ENCODE measurements at places on chromosomes 1 and 21.

- DNase-seq, result no peak
Measured at GRCh38 chr1:169115891-169116585, 9.5 kb downstream of the ATP1B1 start.

DNA sequence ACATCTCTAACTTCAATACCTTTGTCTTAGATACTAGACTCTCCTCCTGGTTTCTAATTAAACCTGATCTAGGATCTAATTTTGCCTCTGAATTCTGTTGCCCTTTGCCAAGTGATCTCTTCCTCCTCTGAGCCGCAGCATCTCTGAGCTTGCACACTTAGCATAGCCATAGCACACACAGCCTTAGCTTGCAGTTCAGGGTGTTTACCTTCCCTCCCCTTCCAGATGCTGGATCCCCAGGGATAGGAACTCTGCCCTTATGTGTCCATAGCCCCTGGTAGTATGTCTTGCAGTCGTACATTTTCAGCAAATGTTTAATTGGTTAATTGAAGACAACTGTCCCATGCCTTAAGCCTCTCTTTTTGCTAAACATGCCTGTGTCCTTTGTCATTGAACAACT is 30.3 kb downstream of the SELL start:
- DNase-seq, result no peak

DNA sequence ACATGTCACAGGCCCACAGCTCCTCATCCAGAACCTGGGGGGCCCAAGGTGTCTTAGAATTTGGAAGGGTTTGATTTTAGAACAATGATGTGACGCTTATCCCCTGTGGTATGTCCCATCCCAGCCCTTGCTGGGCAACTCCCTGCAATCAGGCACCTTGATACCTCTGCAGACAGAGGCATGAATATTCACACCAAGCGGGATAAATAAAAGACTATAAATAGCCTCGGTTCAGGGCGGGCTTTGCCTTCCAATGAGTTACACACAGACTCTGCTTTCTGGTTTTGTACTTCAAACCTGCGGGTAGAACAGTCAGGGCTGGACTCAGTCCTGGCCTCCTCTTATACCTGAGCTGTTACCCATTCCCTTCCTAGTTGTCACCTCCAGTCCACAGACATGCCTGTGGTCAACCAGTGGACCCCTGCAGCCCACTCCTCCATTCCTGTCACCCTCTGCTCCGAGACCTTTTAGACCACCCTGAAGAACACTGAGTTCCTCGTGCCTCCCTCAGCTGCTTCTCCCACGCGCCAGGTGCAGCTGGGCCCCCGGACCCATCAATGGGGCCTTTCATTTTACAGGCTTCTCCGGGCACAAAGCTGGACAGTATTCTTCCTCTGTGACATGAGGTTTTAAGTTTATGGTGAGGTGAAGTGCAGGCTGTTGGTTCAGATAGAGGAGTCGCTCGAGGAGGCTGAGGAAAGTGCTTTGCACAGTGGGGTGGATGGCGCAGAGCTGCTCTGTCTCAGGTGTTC is 120.1 kb upstream of the TNR start:
- no peak for DNase-seq

- no peak for DNase-seq
Measured at GRCh38 chr1:60033066-60033465, 40.5 kb downstream of the C1orf87 start.

DNA sequence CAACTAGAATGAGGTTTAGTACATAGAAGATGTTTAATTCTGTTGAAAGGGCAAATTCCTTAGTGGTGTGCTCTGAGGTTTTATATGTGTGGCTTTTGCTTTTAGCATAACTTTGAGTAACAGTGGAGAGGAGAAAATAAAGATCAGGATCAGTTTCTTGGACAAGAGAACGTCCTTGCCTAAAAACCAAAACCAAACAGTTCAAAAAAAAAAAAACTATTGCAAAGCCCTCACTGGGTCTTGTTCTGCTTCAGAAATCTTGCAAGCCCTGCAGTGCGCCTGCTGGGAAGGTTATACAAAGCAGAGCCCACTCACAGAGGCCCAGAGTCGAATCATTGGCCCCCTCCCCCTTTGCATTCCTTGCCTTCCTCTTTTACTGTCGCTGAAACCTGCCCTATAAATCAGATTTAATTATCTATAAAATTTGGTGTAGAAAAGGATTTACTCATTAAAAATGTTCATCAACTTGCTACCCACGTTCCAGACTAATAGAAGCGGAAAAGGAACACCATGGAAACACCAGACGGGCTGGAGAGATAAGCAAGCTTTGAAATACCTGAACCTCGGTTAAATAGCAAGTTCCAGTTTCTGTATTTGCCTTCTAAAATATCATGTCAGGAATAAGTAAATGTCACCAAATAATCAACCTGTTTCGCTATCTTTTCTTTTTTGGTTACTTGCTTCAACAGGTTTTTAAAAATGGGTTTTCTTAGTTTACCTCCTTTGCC is 201.6 kb upstream of the PTBP2 start:
- DNase-seq, result no peak

DNA sequence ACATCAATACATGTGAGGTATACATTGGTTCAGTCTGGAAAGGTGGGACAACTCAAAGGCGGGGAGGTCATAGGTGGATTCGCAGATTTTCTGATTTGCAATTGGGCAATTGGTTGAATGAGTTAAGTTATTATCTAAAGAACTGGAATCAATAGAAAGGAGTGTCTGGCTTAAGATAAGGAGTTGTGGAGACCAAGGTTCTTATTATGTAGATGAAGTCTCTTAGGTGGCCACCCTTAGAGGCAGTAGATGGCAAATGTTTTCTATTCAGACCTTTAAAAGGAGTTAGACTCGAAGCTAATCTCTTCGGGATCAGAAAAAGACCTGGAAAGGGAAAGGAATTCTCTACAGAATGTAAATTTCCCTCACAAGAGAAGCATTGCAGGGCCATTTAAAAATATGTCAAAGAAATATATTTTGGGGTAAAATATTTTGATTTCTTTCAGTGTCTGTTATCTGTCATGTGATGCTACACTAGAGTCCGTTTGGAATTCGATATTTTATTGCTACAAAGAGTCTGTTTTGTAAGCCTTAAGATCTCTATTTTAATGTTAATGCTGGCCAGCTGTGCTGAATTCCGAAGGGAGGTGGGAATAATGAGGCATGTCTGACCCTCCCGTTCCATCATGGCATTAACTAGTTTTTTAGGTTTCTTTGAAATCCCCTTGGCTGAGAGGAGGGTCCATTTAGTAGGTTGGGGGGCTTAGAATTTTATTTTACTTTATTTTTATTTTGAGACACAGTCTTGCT is 265.1 kb downstream of the PTPRU start:
- no peak for DNase-seq

GRCh38 chr1:213123536-213123935 is 72.5 kb downstream of the RPS6KC1 start:
- DNase-seq, result no peak

GRCh38 chr1:109484519-109484975 is 842 bp downstream of the ATXN7L2 start:
- DNase-seq, result no peak

DNA sequence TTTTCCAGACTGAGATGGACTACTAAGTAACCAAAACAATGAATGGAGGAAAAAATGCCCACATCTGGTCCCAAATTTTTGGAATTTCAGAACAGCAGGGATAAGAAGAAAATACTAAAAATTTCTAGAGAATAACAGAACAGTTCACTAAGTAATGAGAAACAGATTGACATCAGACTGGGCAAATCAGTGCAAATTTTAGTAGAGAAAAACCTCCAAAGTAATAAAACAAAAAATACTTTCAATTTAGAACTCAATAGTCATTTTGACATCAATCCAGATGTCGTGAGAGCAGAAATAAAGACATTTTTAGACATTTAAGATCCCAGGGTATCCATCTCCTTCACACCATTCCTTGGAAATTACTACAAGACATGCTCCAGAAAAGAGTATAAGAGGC is 39.3 kb downstream of the CRP start:
- DNase-seq, result no peak

DNA sequence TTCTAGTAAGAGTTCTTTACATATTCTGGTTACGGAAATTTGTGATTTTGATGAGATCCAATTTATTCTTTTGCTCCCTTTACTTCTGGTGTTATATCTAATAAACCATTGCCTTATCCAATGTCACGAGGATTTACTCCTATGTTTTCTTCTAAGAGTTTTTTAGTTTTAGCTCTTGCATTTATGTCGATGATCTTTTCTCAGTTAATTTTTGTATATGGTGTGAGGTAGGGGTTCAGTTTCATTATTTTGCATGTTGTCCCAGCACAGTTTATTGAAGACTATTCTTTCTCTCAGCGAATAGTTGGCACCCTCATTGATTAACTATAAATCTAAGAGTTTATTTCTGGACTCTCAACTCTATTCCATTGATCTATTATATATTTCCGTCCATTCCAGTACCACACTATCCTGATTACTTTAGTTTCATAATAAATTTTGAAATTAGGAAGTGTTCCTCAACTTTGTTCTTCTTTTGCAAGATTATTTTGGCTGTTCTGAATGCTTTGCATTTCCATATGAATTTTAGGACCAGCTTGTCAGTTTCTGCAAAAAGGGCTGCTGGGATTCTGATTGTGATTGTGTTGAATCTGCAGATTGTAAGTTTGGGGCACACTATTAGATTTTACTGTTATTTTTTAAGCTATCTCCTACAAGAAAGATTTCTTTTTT is 4.0 kb downstream of the KDM1A start:
- no peak for DNase-seq

GRCh38 chr1:77592906-77593305 is 89.6 kb downstream of the ZZZ3 start:
- no peak for DNase-seq

DNA sequence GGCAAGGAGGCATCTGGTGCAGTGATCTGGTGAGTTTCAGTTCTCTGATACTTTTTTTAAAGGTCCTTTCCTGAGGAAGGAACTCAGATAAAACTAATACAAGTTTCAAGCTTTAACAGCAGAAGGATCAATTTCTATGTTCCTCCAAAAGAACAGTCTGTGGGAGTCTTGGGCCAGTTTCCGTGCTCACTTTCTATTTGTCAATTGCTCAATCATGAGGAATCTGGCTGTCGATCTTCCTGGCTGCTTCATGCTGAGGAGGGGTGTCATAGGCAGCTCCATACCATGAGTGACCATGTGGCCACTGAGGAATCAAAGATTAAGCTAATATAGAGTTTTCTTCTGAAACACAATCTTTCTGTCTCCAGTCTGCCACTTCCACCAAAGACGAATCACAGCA is 11.4 kb upstream of the TMEM125 start:
- no peak for DNase-seq

GRCh38 chr1:228969953-228970800 is 234.9 kb downstream of the RHOU start:
- no peak for DNase-seq

DNA sequence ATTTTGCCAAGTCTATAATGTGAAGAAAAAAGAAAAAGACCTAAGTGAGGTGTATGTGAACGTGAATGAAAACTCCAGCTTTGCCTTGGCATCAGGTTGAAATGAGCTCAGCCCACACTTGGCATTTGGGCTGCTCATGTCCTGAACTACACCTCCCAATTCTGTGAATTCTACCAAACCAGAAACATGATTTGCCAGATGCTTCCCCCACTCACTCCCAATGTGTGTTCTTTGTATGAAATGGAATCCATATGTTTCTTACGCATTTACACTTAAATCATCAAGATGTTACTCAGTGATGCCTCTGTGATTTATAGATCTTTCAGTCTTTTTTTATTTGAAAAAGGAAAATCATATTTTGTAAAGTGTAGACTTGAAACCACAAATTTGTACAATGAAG is 32.8 kb upstream of the RUNX1 start:
- no peak for DNase-seq

- DNase-seq, result no peak
Measured at GRCh38 chr1:99658031-99658290, 12.0 kb downstream of the PALMD start.

GRCh38 chr1:72278461-72278860 is 3.9 kb downstream of the NEGR1 start:
- no peak for DNase-seq

DNA sequence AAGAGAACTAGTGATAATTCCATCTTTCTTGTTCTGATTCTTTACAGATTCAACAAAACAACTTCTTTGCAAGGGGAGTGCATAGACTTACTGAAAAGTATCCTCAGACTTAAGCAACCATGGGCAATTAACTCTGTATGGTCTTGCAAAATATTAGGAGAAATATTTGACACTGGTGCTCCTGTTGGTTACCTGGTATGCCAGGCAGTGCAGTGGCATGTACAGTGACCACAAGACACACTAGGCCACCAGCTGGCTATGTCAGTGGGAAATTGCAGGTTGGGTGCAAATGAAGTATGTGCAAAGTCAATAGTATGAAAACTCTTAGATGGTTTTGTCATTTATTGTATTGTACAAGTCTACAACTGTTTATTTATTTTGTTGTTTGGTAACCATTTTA is 34.5 kb downstream of the EPS15 start:
- no peak for DNase-seq

GRCh38 chr1:26471498-26472319 is 531 bp upstream of the HMGN2 start:
- no peak for DNase-seq

GRCh38 chr1:225464851-225465792 is 37.3 kb upstream of the LBR start:
- DNase-seq, result no peak

GRCh38 chr1:216330262-216330661 is 93.0 kb downstream of the USH2A start:
- no peak for DNase-seq

- no peak for DNase-seq
Measured at GRCh38 chr1:119953266-119953998, 57.1 kb upstream of the ADAM30 start.

- DNase-seq, result no peak
Measured at GRCh38 chr1:20160034-20160433, 20.9 kb downstream of the PLA2G2F start.

DNA sequence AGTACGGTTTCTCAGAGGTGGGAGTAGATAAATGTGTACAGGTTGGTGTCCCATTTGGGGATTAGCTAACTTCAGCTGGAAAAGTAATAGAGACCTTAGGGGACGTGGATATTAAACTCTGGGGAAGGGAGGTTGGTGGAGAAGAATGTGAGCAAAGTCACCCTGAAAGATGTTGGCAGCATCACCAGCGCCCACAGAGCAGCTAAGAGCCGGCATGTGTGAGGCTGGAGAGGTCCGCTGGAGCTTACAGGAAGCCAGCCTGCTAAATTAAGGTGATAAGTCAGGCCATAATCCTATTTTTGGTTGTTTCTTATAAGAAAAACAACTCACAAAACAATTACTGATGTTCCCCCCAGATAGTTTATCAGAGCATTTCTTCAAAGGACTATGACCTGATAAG is 12.2 kb downstream of the PTGFRN start:
- DNase-seq, result no peak

DNA sequence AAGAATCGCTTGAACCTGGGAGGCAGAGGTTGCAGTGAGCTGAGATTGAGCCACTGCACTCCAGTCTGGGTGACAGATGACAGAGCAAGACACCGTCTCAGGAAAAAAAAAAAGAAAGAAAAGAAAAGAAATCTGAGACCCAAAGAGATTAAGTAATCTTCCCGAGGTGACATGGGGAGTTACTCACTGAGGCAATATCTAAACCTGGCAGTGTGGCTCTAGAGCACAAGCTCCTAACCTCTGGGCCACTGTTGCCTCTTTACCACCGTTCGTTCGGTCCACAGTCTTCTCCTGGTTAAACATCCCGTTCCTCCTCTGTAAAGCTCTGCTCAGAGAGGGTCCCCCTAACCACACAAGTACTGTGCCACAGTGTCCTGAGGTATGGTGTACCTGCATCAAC is 1.5 kb downstream of the HMGCL start:
- no peak for DNase-seq

Measured in stimulated activated CD8-positive, alpha-beta memory T cell treated with anti-CD3 and anti-CD28 coated beads, Interleukin-4, amount 100 ng/mL, for 1 hour (primary cell).